ENCODE measurements at places on chromosomes 6 and 20.

- peak; percentile 81 for DNase-seq
These were observed at the start of gene LZTS3 for GRCh38 chr20:3172933-3173609. Gene LZTS3, minus strand, starts transcription at chr20:3173549. Its CDS starts 6,386 bp downstream, at chr20:3167163.

- DNase-seq, result peak; percentile 66
These were observed 58.5 kb downstream of the AHI1 start for GRCh38 chr6:135438907-135439535.

GRCh38 chr6:1215023-1215422 is 96.9 kb upstream of the FOXQ1 start:
- no peak for DNase-seq

- DNase-seq, result no peak
These were observed 191.4 kb downstream of the SLC16A10 start for GRCh38 chr6:111278731-111279130.

DNA sequence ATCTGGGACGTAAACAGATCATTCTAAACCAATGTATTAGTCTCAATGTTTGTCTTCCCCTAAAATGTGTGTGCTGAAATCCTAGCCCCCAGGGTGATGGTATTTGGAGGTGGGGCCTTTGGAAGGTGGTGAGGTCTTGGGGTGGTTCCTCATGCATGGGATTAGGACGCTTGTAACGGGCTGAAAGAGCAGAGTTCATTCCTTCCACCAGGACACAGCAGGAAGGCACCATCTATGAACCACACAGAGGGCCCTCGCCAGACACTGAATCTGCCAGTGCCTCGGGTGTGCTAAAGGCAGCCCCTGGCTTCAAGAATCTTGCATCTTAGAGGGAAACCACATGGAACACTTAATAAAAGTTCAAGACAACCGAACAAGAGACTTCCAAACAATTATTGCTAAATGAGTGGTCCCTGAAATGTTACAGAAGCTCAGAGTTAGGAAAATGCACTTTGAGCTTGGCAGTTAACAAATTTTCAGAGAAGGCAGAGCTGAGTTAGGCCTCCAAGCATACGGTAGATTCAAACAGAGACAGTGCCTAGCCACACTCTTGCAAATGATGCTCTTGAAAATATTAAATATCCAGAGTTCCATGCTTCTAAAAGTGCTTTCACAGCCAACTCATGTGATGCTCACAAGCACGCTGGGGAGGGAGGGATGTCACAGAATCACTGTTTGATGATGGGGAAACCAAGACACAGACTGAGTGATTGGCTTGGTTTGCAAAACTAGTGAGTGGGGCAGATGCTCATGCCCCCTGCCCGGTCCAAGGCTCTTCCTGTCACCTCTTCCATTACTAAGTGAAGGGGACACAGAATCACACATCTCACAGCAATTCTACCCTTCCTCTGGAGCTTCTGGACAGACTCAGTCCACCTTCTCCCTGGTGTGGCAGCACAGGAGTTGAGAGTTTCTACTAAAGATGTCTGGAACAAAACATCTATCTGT is 27.4 kb downstream of the TBC1D7 start:
- no peak for DNase-seq

GRCh38 chr6:116877743-116878142 is 701 bp downstream of the RFX6 start:
- no peak for DNase-seq

GRCh38 chr6:159257846-159258245 is 88.6 kb downstream of the FNDC1 start:
- no peak for DNase-seq

GRCh38 chr6:28841290-28841689 is 82.5 kb downstream of the TRIM27 start:
- DNase-seq, result no peak

All from K562 (cell line).